Suppressor macrophage (primary cell): ENCODE measurements at places on chromosomes 12 and 14.

DNA sequence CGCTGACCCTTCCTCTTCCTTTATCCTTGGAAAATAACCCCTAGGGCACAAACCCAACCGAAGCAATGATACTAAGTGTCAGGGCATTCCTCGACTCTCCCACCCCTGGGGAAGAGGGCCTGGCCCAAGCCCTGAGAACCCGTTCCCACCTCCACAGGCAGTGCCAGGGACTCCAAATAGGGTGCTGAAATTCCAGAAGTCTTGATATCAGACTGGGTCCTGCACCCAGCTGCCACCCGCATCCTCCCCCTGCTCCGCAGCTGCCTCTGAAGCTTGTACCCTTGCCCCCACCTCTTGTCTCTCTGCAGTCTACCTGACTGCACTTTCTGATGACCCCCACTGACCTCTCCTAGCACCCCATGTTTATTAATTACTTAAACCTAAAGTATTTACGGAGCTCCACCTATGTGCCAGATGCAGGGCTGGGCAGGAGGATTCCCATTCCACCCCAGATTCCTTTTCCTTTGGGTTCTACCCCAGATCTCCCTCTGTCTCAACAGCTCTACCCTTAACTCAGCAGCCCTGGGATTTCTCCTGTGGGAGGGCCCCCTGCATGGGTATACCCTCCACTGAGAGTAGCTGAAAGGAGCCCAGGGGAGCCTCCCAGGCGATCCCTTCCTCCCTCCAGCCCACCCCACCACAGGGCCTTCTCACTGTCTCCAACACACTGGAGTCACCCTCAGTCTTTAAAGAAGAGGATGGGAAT lies 4.1 kb upstream of the KRT18 start:
- DNase-seq = no peak

DNA sequence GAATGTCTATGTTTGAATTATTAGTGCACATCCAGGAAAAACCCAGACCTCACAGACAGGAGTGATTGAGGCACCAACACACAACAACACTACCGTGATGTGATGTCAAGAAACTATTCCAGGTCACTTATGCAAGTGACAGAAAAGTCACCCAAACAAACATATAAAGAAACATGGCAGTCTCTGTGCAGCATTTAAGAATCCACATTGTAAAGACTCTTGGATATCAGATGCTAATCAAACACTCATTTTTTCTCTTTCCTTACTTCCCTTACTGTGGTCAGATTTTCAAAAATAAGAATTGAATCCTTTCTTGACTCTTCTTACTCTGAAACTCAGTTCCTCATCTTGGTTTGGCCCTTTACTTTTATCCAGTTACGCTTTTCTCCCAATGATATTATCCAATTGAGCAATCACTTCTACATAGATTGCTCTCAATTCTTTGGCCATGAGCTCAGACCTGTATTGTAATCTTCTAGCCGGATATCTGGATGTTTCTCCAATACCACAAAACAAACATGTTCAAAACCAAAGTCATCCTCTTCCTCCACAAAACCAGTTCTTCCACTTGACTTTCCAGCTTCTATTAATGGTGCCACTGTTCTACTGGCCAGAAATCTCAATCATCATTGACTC lies 115.4 kb downstream of the DUSP6 start:
- no peak for DNase-seq

DNA sequence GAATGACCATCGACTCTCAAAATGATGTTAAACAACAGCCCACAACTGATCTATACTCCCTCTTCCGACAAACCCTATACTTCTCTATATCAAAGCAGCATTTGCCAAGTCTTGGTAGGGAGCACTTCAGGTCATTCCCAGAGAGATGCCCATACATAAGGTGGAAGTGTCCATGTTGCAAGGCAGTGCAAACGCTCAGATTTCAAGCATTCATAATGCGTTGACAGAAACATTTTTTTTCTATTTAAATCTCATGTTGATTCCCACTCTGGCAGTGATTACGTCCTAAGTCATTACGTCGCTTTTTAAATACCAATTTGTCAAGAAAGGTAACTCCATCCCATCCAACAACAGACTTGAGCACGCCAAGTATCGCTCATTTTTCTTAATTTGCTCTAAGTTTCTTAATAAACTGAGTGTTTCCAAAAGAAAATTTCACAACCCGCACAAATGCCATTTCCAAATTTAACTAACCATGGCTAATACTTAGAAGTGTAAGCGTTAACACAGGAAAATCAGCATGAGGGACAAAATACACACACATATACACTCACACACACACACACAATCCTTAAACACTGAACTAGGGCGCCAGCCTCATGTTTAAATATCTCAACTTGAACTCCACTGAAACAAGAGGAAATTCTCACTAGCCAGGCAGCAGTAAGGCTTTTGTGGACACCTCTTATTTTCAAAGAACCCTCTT lies 1.1 kb downstream of the GXYLT1 start:
- DNase-seq = peak; percentile 40

- no peak for DNase-seq
These were observed 328.2 kb downstream of the RPL10L start for GRCh38 chr14:46323404-46323762.

GRCh38 chr14:76640923-76641395 lies 120.3 kb upstream of the VASH1 start:
- no peak for DNase-seq
